NB4 (cell line): ENCODE measurements at places on chromosomes 1 and 21.

DNA sequence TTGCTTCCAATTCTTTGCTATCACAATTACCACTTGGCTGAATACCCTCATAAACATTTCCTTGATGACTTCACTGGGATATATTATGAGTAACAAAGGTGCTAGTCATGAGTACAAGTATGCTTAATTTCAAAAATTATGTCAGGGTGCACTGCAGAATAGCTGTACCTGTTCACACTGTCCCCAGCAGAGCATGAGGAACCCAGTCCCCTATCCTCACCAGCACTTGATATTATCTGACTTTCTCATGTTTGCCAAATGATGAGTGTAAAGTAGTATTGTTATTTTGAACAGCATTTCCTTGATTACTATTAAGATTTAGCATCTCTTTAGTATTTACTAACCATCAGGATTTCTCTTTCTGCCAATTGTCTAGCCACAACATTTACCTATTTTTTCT lies 33.5 kb upstream of the TNFSF4 start:
- no peak for DNase-seq

DNA sequence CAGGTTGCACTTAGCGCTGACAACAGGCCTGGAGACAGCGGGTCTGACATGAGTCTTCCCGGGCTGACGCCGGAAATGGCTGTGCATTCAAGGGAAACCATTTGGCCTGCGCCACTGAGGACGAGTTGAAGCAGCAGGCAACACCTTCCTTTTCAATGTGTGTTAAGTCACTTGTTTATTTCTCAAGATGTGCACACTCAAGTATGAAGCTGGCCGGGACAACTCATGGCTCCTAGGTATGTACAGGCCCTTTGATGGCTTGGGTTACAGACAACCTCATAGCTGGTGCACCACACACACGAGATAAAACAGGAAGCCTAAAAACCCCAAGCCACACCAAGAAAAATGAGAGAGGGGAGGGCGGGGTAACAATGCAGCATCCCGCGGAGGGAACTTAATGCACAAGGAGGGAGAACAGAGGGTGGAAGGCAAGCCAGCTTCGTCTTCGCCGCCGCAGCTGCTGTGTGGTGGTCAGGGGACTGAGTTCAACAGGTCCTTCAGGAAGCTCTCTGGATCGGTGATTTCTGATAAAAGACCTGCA lies 118.0 kb upstream of the IFFO2 start:
- no peak for DNase-seq

GRCh38 chr1:223794136-223794880 lies 51.4 kb downstream of the TP53BP2 start:
- no peak for DNase-seq

- no peak for DNase-seq
Observed at GRCh38 chr1:69985901-69986439, 219.4 kb downstream of the LRRC40 start.

- peak; percentile 37 for DNase-seq
Observed at GRCh38 chr1:232211149-232211548, 418.8 kb downstream of the SIPA1L2 start.

DNA sequence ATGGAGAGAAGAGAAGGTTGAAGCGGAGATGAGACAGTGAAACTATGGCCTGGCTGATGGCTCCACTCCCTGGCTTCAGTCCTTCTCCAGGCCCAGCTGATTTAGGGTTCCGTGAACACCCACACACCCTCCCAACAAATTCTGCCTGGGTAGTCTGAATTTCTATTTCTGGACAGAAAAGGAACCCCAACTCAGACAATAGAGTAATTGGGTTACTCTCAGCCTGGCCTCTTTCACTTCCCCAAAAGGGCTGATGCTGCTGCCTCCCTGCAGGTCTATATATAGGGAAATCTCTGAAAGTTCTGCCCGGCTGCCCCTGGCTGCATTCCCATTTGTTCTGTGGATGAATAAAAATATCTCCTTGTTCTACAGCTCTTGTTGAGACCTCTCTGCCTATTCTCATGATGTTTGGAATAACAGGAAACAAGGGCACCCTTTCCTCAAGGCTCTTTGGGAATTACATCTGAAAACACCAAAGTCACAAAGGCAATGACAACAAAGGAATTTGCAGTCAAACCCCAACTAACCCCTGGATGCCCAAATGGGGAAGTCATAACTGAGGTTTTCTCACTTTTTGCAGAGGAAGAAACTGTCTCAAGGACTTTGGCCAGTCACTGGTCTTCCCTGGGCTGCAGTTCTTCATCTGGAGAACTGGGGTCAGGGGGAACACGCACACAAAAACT lies 11.4 kb upstream of the ZSCAN20 start:
- DNase-seq, result peak; percentile 59

DNA sequence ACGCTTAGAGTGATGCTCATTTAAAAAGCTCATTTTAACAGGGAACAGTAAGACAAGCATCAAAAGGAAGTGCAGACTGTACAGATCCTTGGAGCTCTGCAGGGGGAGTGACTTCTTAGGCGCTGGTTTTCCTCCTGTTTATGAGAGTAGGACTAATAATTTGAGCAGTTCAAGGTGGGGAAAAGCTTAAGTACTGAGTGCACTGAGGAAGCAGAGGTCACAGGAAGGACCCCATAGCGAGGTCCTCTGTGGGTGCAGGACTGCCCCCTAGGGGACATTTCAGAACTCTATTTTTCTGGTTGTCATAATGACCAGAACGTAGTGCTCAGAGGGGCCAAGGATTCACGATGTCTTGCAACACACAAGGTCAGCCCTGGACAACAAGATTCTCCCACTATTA lies 112.1 kb downstream of the HLCS start:
- peak; percentile 70 for DNase-seq

DNA sequence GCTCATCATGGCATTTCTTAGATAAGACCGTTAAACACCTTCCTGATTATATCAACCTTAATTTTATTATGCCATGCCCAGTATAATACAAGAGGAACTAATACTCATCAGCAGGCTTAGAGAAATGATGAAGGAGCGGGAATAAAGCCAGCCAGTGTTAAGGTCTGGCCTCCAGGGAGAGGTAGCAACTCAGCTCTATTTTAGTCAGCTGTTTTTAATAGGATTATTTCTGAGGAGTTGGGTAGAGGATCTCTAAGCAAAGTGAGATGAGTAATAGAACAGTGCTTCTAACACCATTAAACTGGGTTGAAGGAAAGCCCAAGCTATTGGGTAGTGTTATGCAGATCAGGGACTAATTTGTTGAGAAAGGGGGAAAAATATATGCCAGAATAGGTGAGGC lies 921.5 kb downstream of the TTLL7 start:
- no peak for DNase-seq

GRCh38 chr1:67991546-67991945 lies 58.9 kb downstream of the DIRAS3 start:
- DNase-seq, result no peak

GRCh38 chr1:153612111-153612754 lies 704 bp downstream of the S100A16 start:
- DNase-seq, result no peak

GRCh38 chr1:61081686-61082310 lies 563 bp upstream of the NFIA start:
- DNase-seq, result peak; percentile 45

DNA sequence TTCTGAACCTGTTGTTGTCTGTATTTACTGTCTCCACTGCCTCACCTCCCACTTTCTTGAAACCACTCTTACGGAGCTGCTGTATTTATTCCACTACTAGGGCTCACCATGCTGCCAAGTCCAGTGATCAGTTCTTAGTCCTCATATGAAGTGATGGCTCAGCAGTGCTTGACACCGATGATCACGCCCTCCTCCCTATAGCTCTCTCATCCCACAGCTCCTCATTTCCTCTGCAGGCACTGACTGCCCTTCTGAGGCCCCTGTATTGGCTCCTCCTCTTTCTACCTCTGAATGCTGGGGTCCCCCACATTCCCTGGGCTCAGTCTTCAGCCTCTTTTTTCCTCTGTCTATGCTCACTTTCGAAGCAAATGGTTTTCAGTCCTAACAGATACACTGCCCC lies 3.4 kb downstream of the CLCA1 start:
- DNase-seq, result no peak

DNA sequence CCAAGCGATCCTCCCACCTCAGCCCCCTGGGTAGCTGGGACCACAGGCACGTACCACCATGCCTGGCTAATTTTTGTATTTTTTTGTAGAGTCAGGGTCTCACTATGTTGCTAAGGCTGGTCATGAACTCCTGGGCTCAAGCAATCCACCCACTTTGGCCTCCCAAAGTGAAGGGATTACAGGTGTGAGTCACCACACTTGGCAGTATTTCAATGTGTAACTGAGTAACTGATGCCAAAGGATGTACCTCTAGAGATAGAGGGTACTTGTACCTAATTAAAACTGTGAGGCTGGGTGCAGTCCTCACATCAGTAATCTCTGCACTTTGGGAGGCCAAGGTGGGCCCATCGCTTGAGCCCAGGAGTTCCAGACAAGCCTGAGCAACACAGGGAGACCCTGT lies 258.7 kb upstream of the DMRTA2 start:
- no peak for DNase-seq

GRCh38 chr1:198444792-198445191 lies 95.7 kb downstream of the ATP6V1G3 start:
- no peak for DNase-seq

DNA sequence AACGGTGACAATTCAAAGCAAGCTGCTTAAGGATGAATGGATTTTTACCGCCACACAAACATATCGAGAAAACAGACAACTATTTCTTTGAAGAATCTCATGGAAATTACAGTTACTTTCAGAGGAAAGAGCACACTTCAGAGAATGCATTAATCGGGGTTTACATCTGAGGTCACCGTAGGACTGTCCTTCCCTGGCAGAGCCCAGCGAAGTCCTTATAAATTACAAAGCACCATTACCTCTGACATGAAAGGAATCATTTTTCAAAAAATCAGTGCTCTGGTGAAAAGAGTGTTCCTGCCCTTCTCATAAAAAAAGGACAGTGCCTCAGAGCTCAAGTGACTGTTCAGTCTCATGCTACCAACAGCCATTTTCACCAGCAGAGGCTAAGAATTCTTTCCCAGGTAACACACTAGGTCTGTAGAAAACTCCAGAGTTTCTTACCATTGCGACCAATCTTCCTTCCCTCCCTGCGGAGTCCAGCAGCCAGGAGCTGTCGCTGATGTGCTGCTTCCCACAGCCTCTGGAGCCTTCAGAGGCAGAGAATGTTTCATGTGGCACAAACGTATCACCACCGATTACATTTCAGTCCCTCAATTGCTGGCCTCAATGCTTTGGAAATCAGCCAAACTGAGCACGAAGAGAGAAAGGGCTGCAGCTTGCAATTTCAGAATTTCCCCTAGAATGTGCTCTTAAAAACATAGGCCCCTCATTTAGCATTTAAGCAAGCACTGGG lies 75.4 kb downstream of the PLD5 start:
- no peak for DNase-seq

GRCh38 chr1:238409191-238409850 lies 518.6 kb upstream of the ZP4 start:
- DNase-seq, result peak; percentile 27

DNA sequence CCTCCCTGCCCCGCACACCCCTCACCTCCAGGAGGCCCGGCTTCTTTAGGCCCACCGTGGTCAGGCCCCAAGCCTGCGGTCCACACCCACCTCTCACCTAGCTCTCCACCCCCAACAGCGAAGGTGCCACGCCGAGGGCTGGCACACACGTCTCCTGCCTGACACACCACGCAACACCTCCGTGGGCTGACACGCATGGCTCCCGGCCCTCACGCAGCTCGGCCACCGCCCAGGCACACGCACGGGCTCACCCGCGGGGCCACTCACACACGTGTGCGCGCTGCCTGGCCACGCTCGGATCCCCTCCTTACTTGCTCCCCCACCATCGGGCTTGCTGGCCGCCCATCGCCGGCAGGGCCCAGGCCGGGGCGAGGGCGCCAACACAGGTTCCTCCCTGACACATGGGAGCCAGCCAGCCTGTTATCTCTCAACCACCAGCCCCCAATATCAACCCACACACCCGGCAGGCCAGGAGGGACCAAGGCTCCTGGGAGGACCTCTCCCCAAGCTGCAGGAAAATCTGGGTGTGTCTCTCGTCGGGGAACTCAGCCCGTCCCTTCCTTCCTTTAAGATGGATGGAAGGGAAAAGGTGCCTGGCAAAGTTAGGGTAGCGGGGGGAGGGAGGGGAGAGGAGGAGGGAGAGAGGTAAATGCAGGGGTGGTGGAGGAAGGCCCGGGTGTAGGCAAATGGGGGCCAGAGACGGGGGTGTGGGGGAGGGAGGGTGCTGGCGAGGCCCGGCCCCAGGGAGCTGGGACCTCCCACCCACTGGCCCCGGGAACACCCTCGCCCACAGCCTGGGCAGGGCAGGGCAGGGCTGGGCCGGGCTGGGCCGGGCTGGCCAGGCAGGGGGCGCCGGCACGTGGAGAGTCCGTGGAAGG lies 546 bp downstream of the ELOVL1 start:
- DNase-seq, result no peak

GRCh38 chr1:55050283-55050682 lies 10.9 kb downstream of the PCSK9 start:
- no peak for DNase-seq

- DNase-seq, result peak; percentile 93
Observed at GRCh38 chr1:150613061-150613920, 16.1 kb downstream of the ENSA start.

GRCh38 chr1:4836574-4836973 lies 182.2 kb downstream of the AJAP1 start:
- DNase-seq, result peak; percentile 81

DNA sequence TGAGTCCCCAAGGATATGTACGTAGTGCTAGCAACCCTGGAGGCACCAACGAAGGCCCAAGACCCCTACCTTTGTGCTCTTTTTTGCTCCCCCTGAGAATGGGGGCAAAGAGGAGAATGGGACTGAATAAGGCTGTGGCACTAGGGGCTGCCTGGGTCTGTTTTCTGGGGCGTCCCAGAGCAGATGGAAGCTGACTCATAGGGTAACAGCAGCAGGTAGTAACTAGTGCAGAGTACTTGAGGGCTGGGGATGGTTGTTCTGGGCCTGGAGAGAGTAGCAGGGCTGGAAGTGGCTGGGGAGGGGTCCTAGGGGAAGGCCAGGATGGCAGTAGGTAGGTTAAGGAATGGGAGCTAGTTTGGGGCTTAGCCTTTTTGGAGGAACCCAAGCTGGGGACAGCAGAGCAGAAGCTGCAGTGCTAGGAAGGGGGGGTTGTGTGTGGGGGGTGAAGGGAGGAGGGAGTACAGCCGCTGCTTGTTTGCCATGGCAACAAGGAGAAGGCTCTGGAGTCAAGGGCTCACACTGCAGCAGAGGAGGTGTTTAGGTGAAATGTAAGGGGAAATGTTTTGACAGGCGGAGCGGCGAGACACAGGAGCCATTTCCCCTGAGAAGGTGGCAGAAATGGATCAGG lies 1.8 kb downstream of the NCDN start:
- DNase-seq, result no peak

- no peak for DNase-seq
Observed at GRCh38 chr1:68268896-68269483, 36.7 kb upstream of the WLS start.

- DNase-seq, result no peak
Observed at GRCh38 chr1:245688536-245689453, 534.0 kb downstream of the KIF26B start.

DNA sequence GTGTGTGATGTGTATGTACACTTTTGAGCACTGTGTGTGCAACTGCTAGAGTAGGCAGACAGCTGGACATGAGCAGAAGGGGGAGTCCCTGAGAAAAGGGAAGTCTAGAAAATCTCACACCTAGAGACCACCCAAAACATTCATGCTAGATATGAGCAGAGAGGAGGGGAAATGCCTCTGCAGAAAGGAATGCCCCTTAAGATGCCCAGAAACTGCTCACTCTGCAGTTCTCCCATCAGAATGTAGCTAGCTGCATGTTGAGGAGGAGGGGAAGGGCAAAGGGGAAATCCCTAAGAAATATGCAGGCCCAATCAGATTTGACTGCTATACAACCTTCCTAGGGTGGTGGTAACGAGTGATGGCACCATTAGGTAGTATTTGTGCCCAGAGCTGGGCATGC lies 31.8 kb upstream of the MAGOH start:
- DNase-seq, result no peak
